ENCODE measurements at places on chromosomes 11 and 22.

GRCh38 chr11:47466201-47466600 is 17.3 kb upstream of the RAPSN start:
- DNase-seq, result no peak

DNA sequence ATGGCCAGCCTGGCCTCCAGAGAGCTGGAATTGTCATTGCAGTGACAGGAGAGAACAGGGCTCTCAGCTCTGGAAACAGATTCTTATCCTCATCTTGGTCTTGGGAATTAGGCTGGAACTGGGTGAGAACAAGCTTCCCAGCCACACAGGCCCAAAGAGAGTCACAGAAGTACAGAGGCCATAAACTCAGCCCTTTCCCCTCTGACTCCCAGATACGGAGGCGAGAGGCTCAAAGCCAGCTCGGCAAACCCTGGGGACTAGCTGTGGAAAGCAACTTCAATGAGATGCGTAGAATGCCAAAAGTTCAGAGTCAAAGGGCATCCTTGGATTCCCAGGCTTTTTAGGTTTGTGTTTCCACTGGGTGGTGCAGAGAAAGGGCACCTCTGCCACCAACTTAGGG is 14.3 kb upstream of the ABCC8 start:
- DNase-seq, result no peak

GRCh38 chr11:73074319-73074718 is 67.8 kb downstream of the FCHSD2 start:
- DNase-seq, result no peak

GRCh38 chr11:12460466-12460865 is 83.1 kb downstream of the PARVA start:
- no peak for DNase-seq

GRCh38 chr11:34052608-34053160 is 1.2 kb downstream of the CAPRIN1 start:
- DNase-seq, result no peak

- no peak for DNase-seq
Measured at GRCh38 chr11:99881610-99882009, 805.5 kb upstream of the ARHGAP42 start.

- no peak for DNase-seq
Measured at GRCh38 chr11:198236-198806, 5.4 kb downstream of the SCGB1C1 start.

GRCh38 chr11:19380375-19380774 is 139.6 kb upstream of the E2F8 start:
- DNase-seq, result no peak

- DNase-seq, result no peak
Measured at GRCh38 chr22:38298312-38299005, 18.8 kb downstream of the CSNK1E start.

DNA sequence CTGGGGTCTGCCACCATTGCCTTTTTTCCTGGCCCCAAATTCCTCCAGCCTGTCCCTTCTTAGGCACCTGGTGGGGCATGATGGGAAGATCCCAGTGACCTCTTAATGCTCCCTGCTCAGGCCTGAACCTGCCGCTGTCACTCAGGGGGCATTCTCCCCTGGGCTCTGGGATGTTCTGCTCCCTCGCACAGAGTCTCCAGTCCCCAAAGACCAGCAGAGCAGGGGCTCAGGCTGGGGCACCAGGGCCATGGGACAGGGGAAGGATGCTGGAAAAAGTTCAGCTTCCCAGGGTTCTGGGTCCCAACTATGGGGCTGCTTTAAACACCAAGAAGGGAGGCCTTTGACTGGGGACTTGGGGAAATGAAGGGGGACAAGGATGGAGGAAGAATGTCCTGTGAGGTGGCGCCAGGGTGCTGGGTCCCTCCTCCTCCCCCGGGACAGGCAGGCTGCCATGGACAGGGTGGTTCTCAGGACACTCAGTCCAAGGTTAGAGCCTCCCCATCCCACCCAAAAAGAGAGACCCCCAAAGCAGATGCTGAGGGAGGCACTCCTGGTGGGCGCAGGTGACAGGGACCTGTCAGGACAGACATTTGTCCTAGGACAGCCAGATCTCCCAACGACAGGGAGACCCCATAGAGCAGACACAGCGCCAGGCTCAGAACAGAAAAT is 30.8 kb downstream of the IGLL5 start:
- DNase-seq, result no peak

DNA sequence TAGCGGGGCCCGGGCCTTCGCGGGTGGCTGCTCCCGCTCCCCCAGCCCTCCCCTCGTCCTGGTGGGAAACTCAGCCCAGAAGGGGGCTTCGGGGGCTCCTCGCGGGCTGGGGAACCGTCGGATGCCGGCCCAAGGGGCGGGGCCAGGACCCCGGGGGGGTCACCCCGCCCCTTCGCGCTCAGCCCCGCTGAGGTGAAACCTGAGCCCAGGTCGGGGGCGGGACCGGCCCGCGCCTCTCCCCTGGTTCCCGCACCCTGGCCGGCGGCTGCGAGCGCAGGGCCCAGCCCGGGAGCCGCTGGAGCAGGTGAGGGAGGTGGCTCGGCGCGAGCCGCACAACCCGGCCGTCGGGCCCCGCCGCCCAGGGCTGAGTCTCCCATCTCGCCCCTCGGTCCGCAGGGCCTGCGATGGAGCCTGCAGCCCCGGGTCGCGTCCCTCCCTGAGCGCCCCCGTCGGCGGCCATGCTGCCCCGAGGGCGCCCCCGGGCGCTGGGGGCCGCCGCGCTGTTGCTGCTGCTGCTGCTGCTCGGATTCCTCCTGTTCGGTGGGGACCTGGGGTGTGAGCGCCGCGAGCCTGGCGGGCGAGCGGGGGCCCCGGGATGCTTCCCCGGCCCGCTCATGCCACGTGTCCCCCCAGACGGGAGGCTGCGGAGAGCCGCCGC is at the start of gene LARGE2:
LARGE2 (plus strand) TSS at position 232 of the 658 bp plus-strand sequence; CDS start at position 459, 227 bp downstream.
- DNase-seq, result no peak

DNA sequence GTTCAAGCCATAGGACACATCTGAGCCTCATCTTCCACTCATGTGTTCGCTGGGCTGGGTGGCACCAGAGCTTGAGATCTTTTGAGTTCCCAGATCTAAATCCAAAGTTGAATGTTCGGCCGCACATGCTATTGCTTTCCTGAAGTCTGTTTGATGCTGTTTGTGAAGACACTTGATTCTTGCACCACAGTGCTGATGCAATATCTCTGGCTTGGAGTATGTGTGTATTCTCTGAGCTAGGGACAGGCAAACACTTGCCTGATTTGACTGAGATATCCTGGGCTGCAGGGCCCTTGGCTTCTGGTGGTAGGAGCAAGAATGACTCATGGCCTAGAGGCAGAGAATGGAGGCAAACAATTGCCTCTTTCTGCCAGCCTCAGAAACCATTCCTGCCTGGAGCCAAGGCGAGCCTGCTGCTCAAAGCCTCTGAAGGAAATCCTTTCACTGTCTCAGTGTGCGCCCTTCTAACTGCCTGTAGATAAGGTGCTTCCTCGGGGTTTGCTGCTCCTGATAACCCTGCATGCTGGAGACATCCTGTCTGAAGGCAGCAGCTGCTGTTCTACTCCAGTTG is 73.0 kb downstream of the CYB5R2 start:
- DNase-seq, result peak; percentile 51

DNA sequence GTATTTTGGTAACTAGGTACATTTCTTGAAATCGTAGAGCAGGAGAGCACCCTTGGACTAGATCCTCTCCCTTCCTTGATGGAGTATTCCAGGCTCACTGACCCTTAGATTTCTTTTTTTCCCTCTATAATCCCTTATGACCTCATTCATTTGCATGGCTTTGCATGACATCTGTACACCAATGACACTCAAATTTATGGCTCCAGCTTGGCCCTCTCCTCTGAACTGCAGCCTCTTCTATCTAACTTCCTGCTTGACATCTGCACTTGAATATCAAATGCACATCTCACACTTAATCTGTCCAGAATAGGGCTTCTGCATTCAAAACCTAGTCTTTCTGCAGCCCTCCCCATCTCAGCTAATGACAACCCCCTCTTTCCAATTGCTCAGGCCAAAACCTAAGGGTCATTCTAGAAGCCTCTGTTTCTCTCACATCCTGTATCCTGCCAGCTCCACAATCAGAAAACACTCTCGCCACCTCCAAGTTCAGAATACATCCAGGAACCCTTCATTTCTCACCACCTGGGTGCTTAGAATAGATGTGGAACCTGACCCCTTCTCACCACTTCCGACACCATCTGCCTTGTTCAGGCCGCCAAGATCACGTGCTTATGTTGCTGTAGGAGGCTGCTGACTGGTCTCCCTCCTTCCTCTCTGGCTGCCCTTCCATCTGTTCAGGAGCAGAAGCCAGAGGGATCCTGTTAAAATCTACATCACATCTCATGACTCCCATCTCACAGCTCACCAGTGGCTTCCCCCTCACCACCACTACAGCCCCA is 138.9 kb upstream of the MTNR1B start:
- no peak for DNase-seq

DNA sequence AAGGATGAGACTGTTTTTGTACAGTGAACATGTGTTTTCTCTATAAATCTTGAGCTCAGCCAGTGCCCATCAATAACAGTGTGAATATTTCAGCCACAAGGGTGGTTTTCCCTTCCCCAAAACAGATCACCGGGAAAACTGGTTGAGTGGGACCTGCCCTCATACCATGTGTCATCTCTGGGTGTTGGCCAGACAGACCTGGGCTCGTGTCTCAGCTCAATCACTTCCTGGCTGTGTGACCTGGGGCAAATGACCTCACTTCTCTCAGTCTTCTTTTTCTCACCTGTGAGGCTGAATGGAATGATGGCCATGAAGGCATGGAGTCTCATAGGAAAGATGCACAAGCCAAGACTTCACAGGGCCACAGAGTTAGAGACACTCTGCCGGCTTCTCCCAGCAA is 74.7 kb downstream of the COMMD9 start:
- no peak for DNase-seq

DNA sequence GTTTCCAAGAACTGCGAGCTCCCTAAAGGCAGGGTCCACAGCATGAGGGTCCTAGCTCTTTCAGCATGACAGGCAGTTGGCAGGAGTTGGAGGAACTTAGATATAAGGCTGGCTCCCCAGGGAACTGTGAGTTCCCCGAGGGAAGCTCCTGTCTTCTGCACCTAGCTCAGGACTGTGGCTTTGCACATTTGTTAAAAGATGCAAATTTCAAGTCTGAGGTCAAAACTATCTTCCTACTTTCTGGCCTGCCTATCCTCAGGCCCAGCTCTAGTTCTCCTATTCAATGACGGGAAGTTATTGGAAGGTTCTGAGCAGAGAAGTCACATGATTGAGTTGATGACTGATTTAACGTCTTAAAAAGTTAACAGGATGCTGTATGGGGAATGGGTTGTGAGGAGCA is 11.7 kb upstream of the UCP3 start:
- no peak for DNase-seq
